ENCODE measurements at places on chromosomes 4 and X.

DNA sequence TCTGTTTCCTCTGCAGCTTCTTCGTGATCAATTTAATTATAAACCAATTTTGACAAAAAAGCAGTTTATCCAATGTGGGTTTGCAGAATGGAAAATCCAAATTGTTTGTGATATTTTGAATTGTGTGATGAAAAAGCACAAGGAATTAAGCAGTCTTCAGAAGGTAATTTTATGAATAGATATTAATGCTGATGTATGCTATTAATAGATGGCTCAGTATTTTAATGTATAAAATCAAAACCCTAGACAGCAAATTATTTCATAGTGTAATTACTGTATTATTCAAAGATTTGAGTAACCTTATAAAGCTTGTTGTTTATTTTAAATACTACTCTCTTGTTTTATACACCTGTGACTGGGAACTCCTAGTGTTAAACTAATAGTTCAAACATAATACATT lies 20.0 kb downstream of the CEP44 start:
- DNase-seq = no peak

DNA sequence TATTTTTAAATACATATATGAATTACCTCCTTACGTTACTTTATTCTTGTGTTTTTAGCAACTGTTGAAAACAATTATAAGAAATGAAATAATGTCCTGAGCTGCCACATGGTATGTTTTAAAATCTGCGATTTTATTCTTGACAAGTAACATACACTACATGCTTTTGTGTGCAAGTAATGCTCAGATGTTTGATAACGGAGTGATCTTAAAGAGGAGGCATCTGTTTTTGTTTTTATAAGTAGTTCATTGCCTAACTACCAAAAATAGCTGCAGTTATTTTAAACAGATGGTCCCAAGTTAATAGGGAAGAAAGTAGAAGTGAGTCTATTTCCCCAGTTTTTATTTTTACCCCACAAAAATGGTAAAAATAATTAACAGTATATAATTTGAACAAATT lies 55.2 kb downstream of the GAB1 start:
- DNase-seq = no peak

DNA sequence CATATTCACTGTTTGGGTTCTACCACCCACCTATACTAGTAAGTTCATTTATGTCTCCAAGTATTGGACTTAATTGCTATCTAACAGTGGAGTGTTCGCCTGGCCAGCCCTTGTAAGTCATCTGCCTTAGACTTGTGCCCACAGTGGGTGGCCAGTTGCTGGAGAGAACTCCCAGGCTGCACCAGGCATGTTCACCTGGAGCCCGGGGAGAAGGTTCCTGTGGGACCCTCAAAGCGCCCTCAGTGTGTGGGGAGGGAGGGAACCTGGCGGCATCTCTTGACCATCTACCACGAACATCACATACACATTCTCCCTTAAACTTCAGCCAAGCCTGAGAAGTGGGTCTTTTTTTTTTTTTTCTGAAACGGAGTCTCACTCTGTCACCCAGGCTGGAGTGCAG lies 138.1 kb downstream of the CPZ start:
- DNase-seq = no peak

- no peak for DNase-seq
These were observed 651 bp downstream of the UCHL1 start for GRCh38 chr4:41257257-41257901.

GRCh38 chr4:106587558-106587957 lies 219.0 kb upstream of the GIMD1 start:
- peak; percentile 41 for DNase-seq

DNA sequence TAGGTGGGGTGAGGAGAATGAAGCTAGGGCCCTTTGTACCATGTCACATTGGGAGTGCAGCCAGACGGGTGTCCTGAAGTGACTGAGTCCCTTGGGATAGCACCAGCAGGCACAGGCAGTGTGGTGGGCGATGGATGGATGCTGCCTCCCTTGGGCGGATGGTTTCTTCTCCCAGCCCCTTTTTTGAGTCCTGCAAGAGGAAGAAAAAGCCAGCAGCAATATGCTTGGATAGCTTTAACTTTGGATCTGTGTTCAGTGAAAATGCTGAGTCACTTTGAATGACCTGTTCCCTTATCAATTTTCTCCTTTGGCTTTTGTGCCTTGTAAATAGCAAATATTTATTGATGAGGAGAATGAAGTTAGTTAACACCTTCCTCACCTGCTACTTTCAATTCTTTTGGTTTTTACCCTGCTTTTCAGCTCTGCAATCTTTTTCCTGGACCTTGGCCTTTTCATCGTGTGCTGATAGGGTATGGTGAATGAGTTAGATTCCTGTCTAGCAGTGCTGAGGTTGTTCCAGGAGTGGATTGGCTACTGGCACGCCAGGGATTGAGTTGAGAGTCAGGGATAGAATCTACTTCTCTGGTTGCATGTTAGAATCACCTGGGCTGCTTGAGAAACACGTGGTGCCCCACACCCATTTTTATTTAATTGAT lies 10.2 kb downstream of the DCUN1D4 start:
- no peak for DNase-seq

DNA sequence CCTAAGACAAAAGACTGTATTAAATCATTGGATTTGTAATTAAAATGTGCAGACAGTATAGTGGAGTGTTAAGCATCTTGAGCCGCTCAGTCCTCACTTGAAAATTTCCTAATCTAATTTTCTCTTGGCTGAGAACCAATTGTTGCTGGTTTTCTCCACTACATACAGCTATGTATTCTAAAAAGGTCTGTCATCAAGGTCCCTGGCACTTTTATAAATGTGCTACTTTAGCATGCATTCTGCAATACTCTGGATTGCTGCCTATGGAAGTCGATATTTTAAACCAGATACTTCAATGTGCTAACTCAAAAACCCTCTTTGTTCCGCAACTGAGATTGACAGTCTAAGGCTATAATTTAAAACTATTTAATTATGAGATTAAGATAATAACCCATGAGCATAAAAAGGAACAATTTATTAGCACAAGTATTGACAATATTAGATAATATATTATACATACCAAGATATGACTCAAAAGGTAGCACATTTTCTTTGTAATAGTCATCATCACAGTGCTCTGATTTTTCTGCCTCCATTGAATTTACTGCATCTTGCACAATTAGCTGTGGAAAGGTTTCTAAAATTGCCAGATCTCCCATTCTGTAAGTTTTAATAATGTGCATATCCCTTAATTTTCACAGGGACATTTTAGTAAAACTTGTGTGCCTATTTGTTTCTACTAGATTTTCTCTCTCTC lies 815.1 kb downstream of the ADGRL3 start:
- no peak for DNase-seq

GRCh38 chrX:21725496-21725895 lies 32.4 kb downstream of the SMPX start:
- DNase-seq = peak; percentile 30

GRCh38 chr4:141543176-141543575 lies 93.2 kb upstream of the IL15 start:
- no peak for DNase-seq

GRCh38 chr4:152525878-152526277 lies 10.0 kb downstream of the FBXW7 start:
- no peak for DNase-seq

GRCh38 chrX:39140581-39140980 lies 339.3 kb downstream of the MID1IP1 start:
- DNase-seq = no peak

GRCh38 chrX:31228415-31228832 lies 156.6 kb upstream of the FTHL17 start:
- no peak for DNase-seq

GRCh38 chrX:40091691-40092421 lies 5.9 kb downstream of the BCOR start:
- DNase-seq = no peak
